ENCODE measurements at places on chromosomes 11 and 22.

- DNase-seq = no peak
Measured at GRCh38 chr11:73198677-73199076, 19.4 kb upstream of the P2RY2 start.

GRCh38 chr11:12134236-12134585 lies 23.8 kb downstream of the MICAL2 start:
- DNase-seq = no peak

DNA sequence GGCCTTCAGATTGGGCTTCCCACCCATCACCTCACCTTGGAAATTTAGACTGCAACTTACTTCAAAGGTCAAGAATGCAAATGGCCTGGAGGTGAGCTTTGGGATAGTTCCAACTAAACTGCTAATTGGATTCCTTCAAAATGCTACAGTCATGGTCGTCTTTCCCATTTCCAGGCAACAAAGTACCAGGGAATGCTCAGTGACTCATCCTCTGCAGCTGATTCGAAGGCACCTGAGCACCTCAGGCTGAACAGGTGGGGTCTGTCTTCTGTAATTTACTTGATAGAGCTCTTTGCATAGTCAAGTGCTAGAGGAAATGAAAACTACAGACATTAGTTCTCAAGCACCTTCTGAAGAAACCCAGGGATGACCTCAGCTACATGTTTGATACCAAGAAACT lies 20.5 kb upstream of the FSHB start:
- DNase-seq = no peak

DNA sequence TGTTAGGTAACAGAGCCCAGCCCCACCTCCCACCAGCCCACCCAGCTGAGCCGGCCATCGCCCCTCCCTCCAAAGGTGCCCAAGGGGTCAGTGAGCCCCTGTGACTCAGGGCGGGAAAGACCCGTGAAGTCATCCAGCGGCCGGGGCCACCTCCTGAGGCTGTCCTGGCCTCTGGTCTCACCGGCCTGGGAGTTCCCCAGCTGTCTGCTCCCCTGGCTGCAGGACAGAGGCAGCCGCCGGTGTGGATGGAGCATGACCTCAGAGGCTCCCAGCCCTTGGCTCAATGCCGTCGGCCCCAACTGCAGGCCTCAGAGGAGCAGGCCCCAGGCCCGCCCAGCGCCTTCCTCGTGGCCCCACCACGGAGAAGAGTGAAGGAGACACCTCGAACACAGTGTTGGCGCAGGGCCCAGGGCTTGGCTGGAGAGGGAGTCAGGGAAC lies 28.7 kb downstream of the RPL3 start:
- no peak for DNase-seq

DNA sequence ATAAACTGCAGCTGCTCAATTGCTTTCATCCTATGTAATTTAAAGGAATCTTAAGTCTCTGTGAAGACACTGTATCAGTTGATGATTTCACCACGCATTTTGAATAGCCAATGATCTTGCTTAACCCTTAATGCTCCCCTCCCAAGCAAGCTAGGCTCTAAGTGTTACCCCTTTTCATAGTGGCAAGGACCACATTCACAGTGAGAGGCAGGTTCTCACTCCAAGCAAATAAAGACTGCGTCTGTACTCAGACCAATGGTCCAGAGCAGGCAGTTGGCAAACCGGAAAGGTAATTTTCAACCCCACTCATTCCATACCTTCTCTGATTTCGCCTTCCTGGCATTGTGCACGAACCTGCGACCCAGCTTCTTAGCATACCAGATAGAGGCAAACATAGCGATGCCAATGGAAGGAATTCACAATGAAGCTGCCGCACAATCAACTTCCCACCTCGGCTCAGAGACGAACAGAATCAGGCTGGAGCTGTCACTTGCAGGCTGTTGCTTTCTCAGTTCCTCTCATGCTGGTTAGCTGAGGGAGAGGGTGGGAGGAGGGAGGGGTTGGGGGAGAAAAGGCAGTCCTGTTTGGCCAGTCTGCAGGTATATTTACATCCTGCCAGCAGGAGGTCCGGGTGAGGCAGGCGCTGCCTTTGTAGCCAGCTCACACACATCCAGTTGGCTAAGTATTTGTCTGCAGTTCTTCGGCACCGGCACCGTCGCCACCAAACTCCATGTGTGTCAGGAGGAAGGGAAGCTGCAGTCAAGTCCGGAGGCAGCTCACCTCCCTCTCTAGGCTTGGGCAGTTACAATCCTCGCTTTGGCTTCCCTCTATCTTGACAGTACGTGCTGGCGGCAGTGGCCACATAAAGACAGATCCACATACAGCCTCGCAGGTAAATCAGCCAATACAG lies 1151.2 kb upstream of the CCDC90B start:
- DNase-seq = peak; percentile 3

DNA sequence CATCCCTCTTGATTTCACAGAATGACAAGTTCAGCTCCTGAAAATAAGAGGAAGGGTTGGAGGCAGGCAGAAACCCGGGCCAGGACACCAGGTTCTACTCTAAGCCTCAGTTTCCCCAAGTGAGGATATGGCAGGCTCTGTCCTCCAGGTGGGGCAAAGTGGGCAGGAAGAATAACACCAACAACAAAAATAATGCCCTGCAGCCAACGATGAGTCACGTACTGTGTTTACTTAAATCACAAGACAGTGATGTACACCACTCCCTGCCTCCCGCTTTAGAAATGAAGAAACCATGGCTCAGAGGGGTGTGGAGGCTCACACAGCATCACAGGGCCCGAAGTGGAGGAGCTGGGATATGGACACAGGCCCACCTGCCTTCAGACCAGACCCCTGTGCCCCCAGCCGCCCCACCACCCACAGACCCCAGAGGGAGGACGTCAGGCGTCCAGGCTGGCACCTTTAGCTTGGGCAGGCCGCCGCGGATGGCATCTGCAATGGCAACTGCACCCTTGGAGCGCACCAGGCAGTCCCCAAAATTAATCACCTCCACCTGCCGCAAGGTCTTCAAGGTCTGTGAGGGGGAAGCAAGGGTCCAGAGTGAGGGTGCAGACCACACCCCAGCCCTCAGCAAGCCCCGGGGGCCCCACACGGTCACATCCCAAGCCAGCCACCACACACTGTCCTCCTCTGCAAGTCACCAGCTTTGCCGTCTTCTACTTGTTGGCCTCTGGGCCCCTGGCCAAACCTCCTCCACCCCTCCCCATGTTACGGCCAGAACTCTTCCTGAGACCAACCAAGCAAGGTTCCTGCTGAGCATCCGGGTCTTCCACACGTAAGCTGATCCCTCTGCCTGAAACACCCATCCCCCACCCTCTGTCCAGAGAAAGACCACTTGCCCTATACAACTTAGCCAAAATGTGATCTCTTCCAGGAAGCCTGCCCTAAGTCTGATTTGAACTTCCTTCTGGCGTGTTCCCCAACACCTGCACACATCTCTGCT lies 15.8 kb upstream of the CHADL start:
- no peak for DNase-seq

DNA sequence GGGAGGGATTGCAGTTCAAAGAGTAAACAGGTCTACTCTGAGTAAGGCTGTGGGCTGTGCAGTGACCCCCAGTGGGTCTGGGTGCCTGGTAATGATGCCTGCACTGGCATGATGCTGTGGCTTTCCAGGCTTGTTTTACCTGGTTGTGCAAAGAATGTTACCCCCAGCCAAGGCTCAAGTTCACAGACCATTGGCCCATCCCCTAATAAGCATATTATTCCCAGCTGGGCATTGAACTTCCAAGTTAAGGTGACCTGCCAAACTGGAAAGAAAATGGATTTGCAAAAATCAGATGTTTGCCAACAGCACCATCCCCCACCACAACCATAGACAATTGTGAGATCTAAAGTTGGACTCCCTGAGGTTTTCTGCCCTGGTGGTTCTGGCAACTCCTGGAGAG lies 7.9 kb upstream of the EHF start:
- no peak for DNase-seq

DNA sequence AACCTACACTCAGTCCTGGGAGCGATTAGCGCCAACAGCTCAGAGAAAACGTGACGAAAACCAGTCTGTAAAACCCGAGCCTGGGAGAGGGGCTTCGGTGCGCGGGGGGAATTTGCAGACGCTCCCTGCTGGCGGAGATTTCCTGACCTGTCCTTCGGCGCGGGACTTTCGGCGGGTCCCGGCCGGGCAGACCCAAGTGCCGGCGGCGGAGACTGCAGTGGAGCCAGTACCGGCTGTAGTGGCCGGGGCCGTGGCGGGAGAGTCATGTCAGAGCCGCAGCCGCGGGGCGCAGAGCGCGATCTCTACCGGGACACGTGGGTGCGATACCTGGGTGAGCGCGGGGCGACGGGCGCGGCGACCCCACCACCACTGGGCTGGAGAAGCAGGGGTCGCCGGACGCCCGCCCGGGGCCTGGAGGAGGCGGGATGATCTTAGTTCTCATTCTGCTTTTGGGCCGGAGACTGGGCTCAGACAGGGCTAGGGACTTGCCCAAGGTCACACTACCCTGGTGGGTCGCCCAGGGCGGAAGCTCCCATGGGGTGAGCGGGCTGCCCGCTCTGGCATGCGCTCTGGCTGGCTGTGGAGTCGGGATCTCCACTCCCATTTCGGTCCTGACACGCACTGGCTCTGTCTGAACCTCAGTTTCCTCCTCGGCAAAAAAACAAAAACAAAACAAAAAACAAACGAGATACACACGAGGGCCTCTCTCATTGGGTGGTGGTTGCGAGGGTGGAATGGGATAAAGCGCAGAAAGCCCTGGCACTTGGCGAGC lies at the start of gene MTFP1:
TSS of gene MTFP1 (plus strand) at position 153 of the 772 bp plus-strand sequence. CDS start at position 265, 112 bp downstream.
- DNase-seq = peak; percentile 48

DNA sequence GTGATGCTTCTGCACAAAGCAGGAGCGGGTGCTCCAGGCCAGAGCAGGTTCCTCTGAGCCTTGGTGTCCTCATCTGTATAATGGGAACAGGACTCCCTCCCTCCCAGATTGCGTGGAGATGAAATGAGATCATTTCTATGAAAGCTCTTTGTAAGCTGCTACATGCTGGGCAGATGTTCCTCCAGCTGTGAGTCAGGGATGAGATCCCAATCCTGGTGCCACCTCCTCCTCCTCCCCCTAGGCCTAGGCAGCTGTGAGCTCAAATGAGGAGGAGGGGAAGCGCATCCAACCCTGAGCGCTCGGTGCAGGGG lies 7.0 kb upstream of the CABP2 start:
- DNase-seq = no peak

DNA sequence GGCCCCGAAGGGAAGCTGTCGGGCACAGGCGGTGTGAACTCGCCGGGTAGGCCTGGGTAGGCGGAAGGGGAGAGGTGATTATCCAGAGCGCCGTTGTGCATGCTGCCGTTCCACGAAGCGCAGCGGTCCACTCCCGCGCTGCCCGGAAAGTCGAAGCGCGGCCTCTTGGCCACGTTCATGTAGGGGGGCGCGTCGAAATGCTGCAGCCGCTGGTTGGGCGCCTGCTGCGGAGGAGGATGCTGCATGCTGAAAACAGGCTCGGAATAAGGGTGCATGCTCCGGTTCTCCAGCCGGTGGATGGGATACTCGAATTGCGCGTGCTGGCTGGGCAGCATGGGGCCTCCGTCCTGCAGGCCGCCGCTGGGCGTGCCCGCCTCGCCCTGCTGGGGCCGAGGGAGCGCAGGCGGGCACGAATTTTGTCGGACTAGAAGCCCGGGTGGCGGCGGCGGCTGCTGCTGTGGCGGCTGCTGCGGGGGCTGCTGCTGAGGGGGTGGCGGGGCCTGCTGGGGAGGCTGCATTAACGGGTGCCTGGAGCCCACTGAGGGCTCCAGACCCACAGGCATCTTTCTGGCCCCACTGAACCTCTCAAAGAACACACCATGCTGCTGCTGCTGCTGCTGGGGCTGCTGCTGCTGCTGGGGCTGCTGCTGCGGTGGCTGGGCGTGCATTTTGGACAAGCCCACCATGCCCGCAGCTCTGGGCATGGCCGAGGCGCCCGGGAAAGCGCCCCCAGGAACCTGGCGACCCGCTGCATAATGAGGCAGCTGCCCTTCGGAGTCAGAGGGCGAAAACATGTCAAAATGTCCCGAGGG lies 2.3 kb downstream of the MN1 start:
- no peak for DNase-seq

DNA sequence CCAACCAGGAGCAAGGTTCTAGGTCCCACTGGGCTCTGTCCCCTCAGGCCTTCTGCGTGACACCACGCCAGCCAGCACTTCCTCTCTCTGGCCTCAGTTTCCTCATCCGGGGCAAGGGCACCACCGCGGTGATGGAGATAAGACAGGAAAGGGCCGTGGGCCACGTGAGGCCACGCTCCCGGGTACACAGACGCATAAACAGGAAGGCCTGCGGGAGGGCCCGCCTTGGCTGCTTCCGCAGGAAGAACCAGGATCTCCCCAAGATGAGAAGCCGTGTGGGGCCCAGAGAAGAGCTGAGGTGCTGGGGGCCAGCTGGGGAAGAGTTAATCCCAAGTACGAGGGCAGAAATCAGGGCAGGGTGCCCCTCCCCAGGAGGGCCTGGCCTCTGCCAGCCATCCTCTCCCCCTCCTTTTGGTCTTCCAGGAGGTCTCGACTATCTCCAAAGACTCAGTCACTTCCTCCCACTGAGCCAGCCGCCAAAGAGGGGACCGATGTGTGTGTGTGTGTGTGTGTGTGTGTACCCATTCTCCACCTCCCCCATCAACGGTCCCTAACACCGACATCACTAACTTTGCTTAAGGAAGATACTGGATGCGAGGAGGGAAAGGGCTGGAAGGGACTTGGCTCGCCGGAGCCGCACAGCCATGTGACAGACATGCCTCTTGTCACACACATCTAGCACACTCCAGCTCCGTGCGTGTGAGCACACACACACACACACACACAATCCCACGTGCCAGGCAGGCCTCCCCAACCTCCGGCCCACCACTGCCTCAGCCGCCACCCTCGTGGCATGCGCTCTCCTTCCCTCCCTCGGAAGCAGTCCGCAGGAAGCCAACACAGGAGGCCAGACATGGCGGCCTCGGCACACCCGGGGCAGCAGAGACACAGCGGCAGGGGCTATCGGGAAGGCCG lies 1.4 kb downstream of the MFNG start:
- DNase-seq = no peak

GRCh38 chr11:69842746-69843528 lies 23.7 kb upstream of the FGF3 start:
- DNase-seq = no peak

- DNase-seq = no peak
Measured at GRCh38 chr11:72436661-72437060, 2.3 kb upstream of the CLPB start.

DNA sequence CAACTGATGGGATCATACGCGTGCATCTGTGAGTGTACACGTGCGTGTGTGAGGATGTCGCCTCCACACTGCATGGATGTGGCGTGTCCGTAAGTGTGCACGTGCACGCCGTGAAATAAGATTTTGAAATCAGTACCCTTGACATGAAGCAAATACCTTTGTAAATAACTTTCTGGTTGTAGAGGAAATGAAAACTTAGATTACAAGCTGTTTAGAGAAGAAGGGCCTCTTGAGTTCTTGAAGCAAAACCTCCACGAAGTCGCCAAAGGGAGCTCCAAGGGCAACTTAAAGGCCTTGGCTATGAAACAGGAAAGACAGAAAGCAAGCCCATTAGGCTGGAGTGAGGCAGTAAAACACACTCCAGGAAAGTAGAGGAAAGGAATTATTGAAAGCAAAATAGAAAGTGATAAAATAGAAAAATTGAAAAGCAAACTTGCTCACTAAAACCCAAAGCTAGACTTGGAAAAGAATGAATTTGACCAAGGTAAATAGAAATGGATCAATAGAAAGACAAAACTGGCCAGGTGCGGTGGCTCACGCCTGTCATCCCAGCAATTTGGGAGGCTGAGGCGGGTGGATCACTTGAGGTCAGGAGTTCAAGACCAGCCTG lies 29.7 kb upstream of the TOLLIP start:
- DNase-seq = no peak

All from C1 segment of cervical spinal cord (tissue), 14 donors.